GM04504 (cell line): ENCODE measurements at places on chromosomes 6 and 20.

GRCh38 chr6:33768644-33769120, 20.2 kb downstream of the LEMD2 start:
- DNase-seq, result no peak

GRCh38 chr6:42349753-42350511, 101.8 kb downstream of the TRERF1 start:
- DNase-seq, result peak; percentile 61

- peak; percentile 46 for DNase-seq
Measured at GRCh38 chr6:141421378-141421777, 711.3 kb upstream of the GJE1 start.

DNA sequence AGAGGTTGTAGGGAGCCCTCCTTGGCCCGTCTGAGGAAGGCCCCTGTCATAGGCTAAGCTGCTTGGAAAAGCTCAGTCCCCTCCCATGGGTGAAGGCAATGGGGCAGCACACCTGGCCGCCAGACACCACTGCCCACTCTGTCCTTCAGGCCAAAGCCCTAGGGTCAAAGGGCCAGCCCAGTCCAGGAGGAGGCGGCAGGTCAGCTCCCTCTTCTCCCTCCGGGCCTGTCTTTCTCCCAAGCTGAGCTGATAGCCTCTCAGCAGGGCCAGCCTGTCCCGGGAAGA, 5.1 kb upstream of the CLPSL2 start:
- DNase-seq, result no peak

DNA sequence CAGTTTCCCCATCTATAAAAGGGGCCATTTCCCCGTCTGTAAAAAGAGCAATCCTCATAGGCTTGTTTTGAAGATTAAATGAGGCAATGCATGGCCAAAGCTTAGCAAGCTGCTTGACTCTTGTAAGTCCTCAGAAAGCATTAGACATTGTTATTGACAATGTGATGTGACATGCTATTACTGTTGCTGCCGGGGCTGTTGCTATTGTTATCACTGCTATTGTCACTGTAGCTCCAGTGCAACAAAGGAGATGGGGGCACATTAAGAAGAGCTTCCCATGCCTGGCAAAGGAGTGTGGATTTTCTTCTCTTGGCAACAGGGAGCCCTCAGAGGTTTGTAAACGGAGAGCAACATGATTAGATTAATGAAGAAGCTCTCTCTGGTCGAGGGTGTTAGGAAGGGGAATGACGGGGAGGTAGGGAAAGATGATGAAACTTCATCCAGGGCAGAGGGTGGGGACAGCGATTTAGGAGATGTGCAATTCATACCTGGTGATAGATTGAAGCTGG, 33.1 kb upstream of the FAM83D start:
- no peak for DNase-seq

DNA sequence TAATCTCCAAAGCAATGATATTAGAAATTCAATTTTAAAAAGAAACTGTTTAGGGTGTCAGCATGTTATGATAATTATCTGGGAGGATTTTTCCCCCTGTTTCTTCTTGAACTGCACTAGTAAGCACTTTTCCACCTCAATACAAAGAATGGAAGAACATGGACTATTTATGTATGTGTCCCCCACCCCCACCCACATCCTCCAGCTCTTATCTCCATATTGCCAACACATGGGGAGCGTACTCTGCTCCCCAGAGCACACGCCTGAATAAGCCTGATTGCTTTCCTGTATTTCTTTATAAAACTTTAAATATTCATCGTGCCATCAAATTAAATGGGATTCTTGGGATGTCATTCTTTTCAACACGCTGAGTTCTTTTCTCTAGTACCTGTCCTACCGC, 11.4 kb upstream of the LRFN2 start:
- DNase-seq, result no peak

- DNase-seq, result no peak
Measured at GRCh38 chr6:87753131-87753685, 51.2 kb upstream of the AKIRIN2 start.

- no peak for DNase-seq
Measured at GRCh38 chr20:47782076-47782475, 3.2 kb downstream of the SULF2 start.

GRCh38 chr6:44020148-44020547, 107.1 kb downstream of the MRPL14 start:
- DNase-seq, result no peak

DNA sequence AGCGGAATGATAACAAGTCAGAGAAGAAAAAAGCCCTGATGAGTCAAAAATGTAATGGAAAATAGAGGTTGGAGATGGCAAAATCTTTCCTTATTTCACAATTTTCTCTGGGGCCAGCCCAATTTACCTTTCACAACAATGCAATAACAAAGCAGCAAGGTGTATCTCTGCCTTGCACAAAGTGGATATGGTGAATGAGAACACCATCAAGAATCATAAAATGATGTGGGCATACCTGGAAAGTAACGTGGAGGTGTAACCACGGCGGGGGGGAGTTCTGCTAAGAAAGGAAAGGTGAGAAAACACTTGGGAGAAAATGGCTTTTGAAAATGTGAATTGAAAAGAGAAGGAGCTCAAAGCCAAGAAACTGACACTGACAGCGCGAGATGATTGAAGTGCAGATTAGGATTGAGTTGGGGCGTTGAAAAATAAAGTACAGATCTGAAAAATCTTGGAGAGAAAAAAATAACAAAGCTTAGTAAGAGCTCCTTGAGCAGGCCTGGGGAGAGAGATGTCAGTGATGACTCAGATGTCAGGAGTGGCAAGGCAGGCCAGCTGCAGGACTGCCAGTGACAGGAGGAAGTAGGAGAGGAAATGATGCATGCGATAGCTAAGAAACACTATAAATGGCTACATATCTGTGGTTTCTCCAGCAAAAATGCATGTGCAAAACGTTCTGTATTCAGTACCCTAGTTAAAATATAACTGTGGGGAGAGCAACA, 26.2 kb downstream of the ARHGAP18 start:
- peak; percentile 95 for DNase-seq

GRCh38 chr6:151058021-151058733, 181.6 kb upstream of the AKAP12 start:
- DNase-seq, result no peak

GRCh38 chr6:163427498-163428254, 13.2 kb downstream of the QKI start:
- peak; percentile 53 for DNase-seq

DNA sequence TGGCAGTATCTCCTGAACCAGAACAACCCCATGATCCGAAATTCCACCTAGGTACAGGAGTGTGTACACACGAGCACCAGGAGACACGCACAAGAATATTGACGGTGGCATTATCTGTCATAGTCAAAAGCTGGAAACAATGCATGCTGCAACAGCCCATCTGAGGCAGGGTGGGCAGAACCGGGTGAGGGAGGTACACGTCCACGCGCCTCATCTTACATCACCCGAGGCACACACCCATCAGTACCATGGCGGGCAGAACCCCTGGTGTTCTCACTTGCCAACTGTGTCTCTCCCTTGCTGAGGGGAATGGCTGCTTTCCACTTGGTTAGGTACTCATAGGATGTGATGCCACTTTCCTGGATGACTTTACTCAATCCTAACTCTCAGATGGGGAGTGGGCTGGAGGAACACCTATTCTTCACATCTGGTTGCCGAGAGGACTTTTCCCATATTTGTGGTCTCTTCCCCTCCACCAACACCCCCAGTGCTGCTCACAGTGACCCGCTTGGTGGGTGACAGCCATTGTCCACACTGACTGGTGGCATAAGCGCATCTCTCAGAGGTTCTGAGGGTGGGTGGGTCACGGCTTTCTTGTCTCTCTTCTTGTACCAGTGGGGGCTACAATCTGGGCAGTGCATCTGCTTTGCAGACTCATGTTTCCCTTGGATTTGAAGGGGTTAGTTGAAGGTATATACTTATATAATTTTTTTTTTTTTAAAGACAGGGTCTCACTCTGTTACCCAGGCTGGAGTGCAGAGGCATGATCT, 13.5 kb downstream of the PPP1R3G start:
- no peak for DNase-seq

DNA sequence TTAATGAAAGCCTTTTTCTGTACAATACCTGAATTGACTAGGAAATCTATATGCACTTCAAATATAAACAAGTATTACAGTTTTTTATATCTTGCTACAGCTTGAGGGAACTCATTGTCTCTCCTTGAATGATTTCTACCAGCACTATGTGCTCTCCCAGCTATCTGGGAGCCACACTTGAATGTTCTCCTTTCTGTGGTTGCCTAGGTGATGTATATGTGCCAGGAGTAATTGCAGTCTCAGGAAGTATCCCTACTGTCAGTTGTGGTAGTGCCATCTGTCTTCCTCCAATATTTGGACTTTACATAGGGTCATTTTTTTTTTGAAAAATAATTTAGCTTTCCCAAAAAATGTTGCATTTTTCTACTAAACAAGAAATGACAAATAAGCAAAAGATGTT, 288.0 kb upstream of the PLCB4 start:
- no peak for DNase-seq

DNA sequence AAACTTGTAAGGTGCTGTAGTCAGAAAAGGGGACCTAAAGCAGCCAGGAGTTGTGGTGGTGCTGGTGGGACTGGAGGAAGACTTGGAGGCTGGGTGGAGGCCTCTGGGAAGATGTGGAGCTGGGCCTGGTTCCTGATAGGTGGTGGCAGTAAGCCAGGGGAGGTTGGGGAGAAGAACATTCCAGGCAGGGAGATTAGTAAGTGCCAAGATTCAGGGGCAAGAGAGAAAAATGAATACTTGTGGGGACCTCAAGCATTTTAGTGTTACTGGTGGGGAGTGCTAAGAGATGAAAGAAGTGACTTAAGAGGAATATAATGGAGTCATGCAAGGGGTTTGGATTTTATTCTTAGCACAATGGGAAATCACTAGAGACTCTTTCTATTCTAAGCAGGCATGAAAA, 79.0 kb upstream of the B3GAT2 start:
- DNase-seq, result no peak

DNA sequence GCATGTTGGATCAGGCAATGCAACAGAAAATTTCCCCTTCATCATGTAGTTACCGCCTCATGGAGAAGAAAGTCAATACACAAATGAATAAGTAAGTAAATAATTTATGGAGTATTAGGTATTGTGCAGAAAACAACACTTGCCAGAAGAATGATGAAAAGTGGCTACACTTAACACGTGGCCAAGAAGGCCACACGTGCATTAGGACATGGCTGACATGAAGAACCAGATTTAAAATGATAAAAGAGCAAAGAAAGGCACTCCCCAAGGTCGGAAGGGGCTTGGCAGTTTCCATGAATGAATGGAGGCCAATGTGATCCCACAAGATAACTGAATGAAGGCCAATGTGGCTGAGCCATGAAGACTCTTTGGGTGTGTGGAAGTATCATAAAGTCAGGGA, 447.2 kb downstream of the DOK5 start:
- no peak for DNase-seq

DNA sequence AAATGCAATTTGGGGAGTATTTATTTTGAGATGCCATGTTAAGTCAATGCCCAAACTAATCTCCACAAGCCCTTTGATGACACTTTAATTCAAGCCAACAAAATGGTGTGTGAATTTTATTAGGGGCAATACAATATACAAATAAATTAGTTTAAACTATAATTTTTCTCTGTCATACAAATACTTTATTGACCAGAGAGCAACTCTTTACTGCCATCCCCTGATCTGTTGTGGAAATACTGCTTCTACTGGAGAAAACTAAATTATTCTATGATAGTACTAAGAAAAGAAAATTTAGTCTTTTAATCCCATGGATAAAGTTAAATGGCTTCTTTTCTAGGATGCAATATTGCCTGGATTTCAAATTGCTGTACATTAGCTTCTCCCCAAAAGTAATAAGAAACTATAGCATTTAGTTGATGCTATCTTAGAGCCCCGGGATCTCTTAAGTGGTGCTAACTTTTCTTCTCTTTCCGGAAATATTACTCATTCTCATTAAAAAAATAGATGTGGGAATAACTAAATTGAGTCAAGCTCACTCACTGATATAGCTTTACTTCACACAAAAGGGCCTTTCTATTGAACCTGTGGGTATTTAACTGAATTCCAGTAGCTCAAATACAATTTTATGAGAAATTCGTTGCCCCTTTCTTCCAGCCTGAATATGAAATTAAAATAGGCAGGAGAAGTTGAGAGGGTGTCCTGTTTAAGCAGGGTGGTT, 49.2 kb downstream of the SMPDL3A start:
- DNase-seq, result no peak

- DNase-seq, result no peak
Measured at GRCh38 chr6:137976430-137976829, 109.4 kb downstream of the TNFAIP3 start.

DNA sequence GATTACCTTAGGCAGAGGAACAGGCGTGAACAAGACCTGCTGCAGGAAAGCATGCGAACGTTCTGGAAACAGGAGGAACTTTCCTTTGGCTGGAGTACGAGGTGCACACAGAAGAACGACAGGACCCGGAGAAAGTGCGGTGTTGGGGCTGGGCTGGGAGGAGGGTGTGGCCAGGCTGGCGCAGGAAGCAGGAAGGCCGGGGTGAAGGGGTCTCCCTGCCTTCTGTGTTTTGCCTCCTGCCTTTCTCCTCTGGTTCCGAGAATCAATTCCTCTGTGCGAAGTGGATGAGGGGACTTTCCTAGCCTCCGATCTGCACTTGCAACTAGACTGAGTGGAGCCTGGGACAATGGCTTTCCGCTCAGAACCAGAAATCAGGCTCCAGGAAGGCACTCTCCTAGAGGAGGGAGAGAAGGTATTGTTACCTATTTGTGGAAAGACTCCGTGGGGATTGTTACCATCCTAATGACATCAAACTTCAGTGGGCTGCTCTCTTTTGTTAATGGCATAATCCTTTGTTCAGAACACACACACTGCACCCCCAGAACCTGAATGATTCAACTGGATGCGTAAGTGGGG, 22.9 kb upstream of the PLEKHG1 start:
- DNase-seq, result no peak

- DNase-seq, result no peak
Measured at GRCh38 chr20:32473231-32474008, 111.7 kb downstream of the NOL4L start.

- no peak for DNase-seq
Measured at GRCh38 chr6:48194596-48195295, 83.7 kb upstream of the PTCHD4 start.

GRCh38 chr20:58109126-58109880, 119.2 kb downstream of the ANKRD60 start:
- DNase-seq, result peak; percentile 57

DNA sequence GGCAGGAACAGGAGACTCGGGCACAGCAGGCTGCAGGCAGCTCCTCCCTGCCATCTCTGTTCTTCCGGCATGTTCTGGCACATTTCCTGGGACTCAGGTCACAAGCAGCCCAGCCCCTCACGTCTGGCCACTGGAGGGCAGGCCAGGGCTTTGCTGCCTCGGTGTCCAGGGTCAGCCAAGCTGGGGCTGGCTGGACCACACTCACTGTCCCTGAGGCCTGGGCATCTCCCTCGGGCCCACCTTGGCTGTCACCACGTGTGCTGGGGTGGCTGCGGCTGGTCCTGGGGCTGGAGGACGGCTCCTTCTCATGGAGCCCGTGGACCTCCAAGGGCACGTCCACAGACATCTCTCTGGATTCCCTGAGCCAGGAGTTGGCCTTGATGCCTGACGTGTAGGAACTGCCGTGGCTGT, 18.5 kb downstream of the FRMD1 start:
- DNase-seq, result peak; percentile 45

DNA sequence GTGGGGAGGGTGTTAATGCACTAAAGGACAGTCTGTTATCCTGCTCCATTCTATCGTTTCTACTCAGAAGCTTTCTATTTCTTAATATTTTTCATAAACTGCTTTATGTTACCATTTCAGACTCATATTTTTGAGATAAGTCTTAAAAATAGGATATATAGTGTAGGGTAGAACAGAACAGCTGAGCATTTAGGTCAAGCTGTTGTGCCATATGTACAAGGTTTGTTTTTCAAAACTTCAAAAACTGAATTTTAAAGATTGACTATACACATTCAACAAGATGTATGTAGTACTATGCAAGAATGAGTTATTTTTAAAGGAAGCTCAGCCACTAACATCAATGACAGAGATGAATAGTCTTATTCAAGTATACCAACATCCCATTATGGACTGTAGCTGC, 437.1 kb downstream of the PHF3 start:
- DNase-seq, result no peak
